ENCODE measurements at places on chromosomes 5 and 9. TPM values are rescaled to one million over a fixed set of nuclear protein-coding genes. Genes with fewer than 3 reads are reported as not detected.

ZCCHC7 gene
- 23.9 TPM for total RNA-seq

ZBTB26 gene
- total RNA-seq = 4.5 TPM

CTXN3 gene
- not detected for total RNA-seq

TLX3 gene
- not detected for total RNA-seq

CDX1 gene
- total RNA-seq = not detected

IL3 gene
- total RNA-seq = not detected

QRFP gene
- not detected for total RNA-seq

All from smooth muscle cell of the umbilical artery (primary cell).